ENCODE measurements at places on chromosomes 1 and 21.

DNA sequence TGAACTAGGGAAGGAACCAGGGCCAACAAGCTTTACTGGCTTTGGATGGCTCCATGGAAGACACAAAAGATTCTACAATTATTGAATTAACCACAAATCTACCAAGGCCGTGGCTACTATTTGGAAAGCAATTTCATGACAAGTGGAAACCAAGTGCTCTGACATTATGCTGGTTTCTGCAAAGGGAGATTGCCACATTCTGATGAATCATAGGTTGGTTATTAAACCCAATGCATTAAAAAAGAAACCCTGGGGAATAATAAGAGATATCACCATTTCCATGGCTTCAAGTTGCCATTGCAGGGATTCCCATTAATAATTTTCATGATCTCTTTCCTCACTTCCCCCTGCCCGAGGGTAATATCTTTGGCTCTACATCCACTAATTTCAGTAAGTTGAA lies 359.2 kb upstream of the NCAM2 start:
- DNase-seq, result no peak

DNA sequence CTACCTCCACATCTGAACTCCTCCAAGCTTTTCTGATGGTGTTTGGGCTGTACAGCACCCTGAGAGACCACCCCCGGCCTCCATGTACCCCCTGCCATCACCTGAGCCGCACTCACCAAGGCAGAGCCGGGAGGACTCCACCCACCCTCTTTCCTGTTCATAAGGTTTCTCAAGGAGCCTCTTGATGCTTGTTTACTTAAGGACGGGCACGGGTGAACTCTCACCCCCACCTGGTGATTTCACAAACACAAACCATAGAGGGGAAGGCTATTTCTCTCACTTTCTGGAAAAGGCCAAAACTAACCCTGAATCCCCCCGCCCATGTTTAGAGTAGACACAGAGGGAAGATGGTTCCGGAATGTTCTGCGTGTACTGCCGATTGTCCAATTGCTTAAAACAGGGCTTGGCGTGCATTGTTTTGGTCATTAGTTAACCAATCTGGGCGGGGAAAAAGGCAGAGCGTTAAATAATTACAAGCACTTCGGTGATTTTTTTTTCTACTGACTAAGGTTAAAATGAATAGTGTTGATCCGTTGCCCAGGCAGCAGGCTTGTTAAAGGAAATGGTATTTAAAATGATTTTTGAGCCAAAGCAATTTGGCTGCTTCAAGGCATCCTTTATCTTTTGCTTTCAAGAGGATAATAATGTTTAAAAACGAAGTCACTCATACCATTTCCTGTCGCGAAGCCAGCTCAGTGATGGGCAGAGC lies 279.8 kb upstream of the VAMP3 start:
- no peak for DNase-seq

DNA sequence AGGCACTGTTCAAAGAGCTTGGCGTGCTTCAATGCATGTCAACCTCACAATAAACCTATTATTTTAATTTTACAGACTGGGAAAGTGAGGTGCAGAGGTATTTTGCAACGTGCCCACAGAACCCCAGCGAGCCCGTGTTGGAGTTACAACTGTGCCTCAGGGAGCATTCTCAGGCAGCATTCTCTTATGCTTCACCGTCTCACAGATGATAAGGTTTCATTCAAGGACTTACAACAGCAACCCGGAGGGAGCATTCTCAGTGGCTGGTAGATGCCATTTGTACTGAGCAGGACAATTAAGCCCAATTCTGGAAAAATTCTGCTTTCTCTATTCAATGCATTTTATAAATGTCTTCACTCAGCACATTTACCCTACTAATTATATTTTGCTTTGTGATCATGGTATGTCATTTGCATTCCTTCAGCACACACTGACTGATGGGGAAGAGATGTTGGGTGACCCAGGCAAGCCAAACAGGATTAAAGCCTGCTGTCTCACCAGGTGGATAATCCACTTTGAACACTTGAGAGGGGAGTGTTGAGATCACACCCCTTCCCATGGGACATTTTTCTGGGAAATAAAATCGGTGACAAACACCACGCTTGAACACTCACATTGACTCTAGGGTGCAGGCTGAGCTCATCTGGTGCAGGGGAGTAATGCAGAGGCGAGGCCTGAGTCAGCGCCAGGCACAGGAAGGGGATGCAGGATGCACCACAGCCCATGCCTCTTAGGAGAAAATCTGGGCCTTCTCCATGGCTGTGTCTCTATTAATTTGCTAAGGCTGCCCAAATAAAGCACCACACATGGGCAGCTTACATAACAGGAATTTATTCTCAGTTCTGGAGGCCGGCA lies 113.9 kb downstream of the CLIC6 start:
- no peak for DNase-seq

- no peak for DNase-seq
These were observed 622.3 kb upstream of the PLXNA2 start for GRCh38 chr1:208866386-208866955.

DNA sequence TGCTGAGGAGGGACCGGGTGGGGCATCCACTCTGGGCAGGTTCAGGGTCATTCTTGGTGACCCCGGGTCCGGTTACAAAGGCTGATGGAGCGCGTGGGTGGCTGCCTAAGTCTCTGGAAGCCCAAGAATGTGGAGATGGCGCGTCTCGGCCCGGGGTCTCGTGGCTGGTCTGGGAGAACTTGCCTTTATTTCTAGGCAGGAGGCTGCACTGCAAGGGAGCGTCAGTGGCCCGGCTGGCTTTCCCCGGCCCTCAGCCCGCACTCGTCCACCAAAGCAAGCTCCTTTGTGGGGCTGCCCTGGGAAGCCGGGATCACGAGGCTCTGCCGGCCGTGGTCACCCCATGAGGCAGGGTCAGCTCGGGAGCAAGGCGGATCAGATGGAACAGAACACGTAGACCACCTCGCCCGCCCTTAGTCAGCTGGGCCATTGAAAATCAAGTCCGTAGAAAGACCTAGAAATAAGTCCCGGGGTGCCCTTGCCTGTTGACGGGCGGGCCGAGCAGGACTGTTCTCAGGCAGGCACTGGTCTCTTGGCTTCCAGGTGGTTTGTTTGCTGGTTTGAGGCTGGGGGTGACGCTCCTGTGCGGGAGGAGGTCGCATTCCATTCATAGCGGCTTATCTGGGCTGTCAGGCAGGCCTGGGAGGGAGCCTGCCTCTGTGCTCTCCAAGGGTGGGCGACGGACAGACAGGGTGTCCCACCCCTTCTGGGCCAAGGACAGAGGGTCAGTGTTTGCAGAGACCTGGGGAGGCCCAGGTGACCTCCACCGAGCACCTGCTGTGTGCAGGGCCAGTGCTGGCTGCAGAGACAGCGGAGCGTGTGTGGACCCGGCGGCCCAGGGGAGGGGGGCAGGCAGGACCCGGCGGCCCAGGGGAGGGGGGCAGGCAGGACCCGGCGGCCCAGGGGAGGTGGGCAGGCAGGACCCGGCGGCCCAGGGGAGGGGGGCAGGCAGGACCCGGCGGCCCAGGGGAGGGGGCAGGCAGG lies 25.8 kb downstream of the COL18A1 start:
- no peak for DNase-seq

DNA sequence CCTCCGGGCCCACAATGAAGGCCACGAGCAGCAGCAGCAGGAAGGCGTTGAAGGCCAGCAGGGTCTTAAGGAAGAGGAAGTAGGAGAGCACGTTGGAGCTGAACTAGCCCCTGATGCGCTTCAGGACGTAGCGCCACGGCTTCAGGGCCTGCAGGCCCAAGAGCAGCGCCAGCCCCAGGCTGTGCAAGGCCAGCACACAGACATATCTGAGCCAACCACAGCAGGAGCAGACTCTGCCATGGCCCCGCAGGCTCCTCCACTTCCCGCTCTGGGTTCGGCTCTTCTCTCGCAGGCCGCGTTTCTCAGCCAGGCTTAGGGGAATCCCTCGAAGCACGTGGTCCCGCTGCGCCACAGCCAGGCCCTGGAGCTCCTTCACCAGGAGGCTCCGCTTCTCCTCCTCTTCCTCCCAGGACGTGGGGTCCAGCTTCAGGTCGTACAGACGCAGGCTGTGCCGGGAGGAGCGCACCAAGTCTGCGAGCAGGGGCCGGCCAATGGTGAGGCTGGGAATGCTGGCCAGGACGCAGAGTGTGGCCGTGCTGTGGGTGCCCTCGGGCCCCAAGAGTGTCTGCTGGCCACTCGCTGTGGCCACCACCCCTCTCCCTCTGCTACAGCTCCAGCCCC lies 41.7 kb downstream of the ZNF691 start:
- DNase-seq, result no peak

- DNase-seq, result no peak
These were observed 450 bp upstream of the CR2 start for GRCh38 chr1:207453710-207454045.

DNA sequence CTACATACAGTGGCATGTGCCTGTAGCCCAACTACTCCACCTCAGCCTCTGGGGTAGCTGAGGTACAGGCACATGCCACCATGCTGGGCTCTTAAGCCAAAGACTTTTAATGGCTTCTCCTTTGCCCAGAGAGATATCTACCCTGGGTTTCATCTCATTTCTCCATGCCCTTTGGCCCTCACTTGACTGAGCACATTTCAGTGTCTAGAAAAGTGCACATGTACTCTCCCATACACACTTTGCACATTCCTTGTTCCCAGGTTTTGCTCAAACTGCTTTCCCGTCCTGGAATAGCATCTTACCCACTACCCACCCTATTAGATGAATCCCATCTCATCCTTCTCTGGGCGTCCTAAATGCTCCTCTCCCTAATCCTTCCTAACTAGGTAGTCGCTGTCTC lies 10.2 kb upstream of the RXRG start:
- DNase-seq, result no peak

GRCh38 chr1:1391225-1391624 lies 7.9 kb downstream of the CCNL2 start:
- DNase-seq, result no peak

DNA sequence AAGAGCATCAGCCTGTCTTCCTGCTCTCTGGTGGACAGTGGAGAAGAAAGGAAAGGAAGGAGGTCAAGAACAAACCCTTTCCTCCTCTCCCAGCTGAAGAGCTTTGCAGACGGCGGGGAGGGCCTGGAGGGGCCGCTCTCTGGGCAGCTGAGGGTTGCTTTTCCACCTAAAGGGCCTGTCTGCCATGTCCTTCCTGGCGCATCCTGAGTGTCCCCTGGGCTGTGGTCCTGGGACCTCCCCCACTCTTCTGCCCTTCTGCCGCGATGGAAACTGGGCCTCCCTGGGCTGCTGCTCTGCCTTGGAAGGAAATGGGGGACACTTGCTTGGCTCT lies 107.0 kb downstream of the ETS2 start:
- DNase-seq, result no peak

- no peak for DNase-seq
These were observed 126.4 kb downstream of the LRRC7 start for GRCh38 chr1:69693921-69694675.

DNA sequence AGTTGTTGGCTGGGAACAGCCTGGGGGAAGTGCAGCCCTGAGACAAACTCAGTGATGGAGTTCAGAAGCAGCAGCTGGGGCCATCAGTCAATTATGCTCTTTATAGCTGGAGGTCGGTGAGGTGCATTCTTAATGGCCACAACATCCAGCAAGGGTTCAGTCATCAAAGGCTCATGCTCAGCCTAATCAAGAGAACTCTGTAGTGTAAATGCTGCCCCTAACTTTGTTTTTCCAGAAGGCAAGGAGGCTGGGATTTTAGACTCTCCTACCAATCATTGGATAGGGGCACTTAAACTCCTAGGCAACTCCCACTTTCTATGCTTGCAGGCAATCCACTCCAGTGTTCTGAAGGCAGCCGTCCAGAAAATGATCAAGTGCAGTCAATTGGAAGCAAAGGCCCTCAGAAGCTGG lies 15.0 kb upstream of the RGS4 start:
- no peak for DNase-seq

DNA sequence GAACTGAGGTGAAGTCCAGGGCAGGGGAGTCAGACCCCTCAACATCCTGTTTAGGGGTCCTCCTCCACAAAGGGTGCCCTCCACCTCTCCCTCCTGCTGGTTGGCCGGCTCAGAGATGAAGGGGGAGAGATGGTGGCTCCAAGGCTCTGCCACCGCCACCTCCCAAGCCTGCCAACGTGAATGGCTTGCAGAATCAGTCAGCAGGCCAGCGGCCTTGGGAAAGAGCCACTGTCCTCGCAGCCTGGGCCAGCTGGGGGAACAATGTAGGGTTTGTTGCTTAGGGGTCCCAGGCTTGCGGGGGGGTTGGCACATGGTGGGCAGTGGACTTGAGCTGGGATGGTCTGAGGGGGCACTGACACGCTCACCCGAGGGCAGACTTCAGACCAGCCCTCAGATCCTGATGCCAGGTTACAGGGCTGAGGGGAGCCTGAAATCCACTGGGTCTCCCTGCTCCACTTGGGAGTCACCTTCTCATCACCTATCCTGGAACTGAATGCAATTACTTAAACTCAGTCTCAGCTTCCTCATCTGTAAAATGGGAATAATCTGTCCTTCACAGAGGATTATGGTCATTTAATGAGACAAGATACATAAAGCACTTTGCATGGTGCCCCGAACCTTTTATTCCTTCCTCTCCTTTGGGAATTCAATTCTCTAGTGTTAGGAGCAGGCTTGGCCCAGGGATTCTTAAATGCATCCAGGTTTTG lies 8.3 kb downstream of the GPR37L1 start:
- no peak for DNase-seq

DNA sequence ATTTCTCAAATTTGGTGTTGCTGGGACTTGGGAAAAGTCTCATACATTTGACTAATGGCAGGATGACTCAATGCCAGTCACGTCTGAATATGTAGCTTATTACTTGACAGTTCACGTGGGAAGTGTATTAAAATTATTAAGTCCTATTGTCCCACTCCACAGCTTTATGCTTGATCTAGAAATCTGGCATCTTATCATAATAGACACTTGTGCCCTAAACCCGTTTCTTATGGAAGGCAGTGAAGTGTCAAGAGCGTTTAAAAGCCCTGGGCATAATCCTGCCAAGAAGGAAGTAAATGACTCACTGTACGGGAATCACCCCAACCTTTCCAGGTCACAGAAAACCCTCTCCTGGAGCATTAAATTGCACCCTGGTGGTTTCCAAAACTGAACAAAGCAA lies 207.4 kb downstream of the APP start:
- DNase-seq, result no peak

- no peak for DNase-seq
These were observed 1.9 kb upstream of the NTNG1 start for GRCh38 chr1:107138767-107139445.

- no peak for DNase-seq
These were observed 136.3 kb downstream of the ACTL8 start for GRCh38 chr1:17891205-17892110.

GRCh38 chr1:6686294-6686693 lies 15.3 kb downstream of the DNAJC11 start:
- DNase-seq, result no peak

GRCh38 chr1:77273891-77274290 lies 7.9 kb upstream of the AK5 start:
- DNase-seq, result no peak

- no peak for DNase-seq
These were observed 37.8 kb upstream of the PRELP start for GRCh38 chr1:203437696-203438315.

- DNase-seq, result no peak
These were observed 30.3 kb upstream of the RLF start for GRCh38 chr1:40130892-40131291.

- no peak for DNase-seq
These were observed 80.2 kb downstream of the MAST2 start for GRCh38 chr1:45883658-45884057.

- DNase-seq, result no peak
These were observed 118.7 kb upstream of the RUNX3 start for GRCh38 chr1:25048728-25049127.

Measured in stimulated activated CD4-positive, alpha-beta T cell treated with anti-CD3 and anti-CD28 coated beads, Interleukin-1b, Interleukin-23, amount 100 ng/mL, for 48 hours (primary cell).